ENCODE measurements at places on chromosomes 5 and 9.
A peak's percentile ranks its signal among the peaks of the same experiment; 100 is the strongest.

GRCh38 chr5:10866913-10867312 is 105.9 kb upstream of the DAP start:
- no peak for DNase-seq

DNA sequence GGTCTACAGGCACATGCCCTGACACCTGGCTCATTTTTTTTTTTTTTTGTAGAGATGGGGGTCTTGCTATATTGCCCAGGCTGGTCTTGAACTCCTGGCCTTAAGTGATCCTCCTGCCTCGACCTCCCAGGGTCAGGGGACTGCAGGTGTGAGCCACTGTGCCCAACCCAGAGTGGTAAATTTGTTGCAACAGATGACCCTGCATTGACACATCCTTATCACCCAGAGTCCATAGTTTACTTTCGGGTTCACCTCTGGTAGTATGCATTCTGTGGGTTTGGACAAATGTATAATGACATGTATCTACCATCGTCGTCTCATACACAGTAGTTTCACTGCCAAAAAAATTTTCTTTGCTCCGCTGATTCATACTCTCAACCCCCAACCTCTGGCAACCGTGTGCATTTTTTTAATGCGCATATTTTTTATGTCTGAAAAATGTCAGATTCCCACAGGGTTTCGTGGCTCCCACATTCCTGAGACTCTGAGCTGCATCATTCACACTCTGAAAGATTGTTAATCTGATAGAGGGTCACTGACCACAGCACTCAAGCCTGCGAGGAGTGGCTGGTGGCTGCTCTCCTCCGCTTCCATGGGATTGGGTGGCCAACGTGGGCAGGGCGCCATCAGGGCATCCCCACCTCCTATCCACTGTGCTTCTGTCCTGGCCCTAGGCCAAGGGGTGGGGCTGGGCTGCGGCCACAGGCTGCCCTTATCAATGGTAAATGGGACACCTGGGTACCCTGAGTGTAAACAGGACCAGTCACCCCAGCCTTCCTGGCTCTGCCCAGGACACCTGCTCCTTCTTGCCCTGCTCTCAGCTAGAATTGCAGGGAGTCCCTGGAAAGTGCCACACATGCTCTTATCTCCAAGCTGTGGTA is 9.6 kb downstream of the NDST1 start:
- no peak for DNase-seq

DNA sequence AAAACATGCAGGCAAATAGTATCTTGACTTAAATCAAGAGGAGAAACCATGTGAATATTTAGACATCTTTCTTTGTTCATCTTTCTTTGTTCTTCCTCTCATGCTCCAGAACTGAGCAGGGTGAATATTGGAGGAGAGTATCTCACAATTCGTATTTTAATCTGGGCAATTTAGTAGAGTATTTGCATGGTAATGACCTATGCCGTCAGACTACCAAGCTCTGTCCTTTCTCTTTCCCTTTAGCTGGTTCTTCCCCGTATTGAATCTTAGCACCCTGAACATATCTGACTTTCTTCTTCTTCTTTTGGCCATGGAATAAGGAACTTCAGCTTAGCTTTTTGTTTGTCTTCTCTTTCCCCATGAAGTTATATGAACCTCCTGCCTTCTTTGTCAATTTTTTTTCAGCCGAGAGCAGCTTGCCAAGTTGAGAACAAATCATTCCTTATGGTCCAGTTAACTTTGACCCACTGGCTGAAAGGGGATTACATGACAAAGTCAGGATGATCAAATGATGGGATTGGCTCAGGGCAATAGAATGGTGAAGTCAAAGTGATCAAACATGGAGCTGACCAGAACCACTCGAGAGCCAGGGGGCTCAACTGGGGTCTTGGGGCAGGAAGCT is 95.8 kb downstream of the DAPK1 start:
- DNase-seq = no peak

GRCh38 chr9:101791938-101792337 is 53.5 kb upstream of the GRIN3A start:
- no peak for DNase-seq

GRCh38 chr5:180801596-180802324 is 846 bp downstream of the MGAT1 start:
- DNase-seq = no peak

GRCh38 chr9:27059412-27059811 is 49.6 kb upstream of the TEK start:
- DNase-seq = no peak

GRCh38 chr5:118825226-118825625 is 163.1 kb downstream of the DTWD2 start:
- no peak for DNase-seq

GRCh38 chr5:98768160-98768959 is 5.1 kb upstream of the RGMB start:
- DNase-seq = no peak

DNA sequence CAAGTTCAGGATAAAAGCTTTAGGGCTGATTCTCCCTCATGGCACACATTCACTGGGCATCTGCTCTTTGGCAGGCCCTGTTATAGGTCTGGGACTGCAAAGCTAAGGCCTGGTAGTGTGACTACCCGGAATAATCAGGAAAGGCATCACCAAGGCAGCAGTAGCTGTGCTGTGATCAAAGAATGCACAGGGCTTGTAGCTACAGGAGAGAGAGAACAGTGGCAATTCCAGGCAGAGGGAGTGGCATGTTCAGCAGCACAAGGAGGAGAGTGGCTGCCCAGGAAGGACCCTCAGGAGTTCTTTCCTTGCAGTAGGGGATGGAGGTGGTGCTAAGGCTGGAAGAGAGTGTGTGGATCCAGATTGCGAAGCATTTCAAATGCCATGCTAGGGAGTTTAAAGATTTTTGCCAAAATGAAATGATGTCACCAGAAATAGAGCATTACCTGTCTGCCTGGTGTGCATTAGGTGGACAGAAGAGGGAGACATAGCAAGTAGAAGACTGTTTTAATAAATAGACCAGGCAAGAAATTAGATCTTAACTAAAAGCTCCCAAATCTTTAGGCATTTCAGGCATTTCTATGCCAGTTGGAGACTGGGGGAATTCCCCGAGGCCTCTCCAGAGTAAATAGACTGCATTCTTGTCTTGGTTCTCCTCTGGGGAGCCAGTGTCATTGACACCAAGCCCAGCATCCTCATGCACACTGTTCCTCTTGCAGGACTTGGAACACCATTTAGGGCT is 69.1 kb downstream of the GPR21 start:
- no peak for DNase-seq

- no peak for DNase-seq
Measured at GRCh38 chr5:35698047-35698808, 80.6 kb downstream of the SPEF2 start.

- DNase-seq = peak; percentile 40
Measured at GRCh38 chr5:142977363-142978051, 207.3 kb downstream of the ARHGAP26 start.

Data from stimulated activated CD8-positive, alpha-beta memory T cell treated with anti-CD3 and anti-CD28 coated beads, Interleukin-12 subunit alpha, Interleukin-12 subunit beta, amount 100 ng/mL, for 1 hour (primary cell).